ENCODE measurements at places on chromosomes 5 and 9.

- DNase-seq, result peak; percentile 59
Measured at GRCh38 chr9:127877566-127877998, at the start of gene AK1. Gene AK1 (minus strand): TSS chr9:127877675. CDS start chr9:127874617, 3,058 bp downstream.

DNA sequence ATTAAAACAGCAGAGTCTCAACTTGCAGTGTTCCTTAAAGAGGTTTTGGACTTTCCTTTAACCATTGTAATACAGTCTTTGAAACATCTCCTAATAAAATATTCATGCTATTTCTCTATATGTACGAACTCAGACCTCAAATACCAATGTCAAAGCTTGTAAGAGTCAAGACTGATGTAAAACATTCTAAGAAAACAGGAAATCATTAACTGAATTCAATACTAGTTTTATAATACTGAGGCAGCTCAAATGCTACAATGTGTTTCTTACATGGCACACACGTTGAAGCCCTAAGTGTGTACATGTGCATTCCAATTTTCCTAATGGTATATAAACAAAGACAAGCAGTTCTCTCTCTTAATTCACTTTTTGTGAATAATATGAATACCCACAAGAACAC lies 11.6 kb downstream of the PSIP1 start:
- no peak for DNase-seq

DNA sequence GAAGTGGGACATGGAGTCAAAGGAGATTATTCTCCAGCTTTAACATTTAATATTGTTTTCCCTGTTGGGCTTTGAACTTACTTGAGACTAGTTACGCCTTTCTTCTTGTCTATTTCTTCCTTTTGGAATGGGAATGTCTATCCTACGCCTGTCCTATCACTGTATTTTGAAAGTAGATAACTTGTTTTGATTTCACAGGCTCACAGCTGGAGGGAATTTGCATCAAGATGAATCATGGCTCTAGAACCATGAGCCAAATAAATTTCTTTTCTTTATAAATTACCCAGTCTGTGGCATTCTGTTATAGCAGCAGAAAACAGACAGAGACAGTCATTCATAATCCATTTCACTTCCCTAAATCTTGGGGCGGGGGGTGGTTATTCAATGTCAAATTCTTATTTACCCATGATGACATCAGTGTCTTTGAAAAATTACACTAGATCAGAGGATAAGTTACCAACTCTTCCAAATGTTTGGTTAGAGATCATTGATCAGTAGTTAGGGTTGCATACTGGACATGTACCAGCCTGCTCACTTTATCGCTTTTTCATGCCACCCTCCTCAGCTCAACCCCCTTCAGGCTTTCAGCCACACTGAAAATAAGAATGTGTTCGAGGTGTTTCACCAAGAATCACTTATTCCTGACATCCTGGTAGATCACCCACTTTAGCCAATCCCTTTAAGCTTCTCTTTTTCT lies 419.6 kb upstream of the PIK3R1 start:
- DNase-seq, result no peak

GRCh38 chr5:35884191-35884769 lies 27.6 kb downstream of the IL7R start:
- DNase-seq, result no peak

- no peak for DNase-seq
Measured at GRCh38 chr5:158212917-158213316, 354.0 kb upstream of the CLINT1 start.

DNA sequence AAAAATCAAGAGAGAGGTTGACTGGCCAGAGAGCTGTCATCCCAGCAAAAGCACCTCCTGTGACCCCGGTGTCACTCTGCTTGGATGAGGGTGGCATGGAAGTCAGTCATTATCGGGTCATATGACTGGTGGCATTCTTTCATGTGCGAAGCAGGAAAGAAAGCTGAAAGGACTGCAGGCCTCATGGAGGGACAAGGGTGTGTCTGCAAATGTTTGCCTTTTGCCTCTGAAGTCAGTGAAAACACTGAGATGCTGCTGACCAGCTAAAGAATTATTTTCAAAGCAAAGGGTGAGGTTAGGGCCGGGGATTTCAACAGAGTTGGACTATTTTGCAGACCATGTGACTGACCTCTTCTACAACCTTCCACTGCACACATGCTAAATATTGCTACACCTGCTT lies 298.3 kb downstream of the CSNK1G3 start:
- DNase-seq, result no peak

DNA sequence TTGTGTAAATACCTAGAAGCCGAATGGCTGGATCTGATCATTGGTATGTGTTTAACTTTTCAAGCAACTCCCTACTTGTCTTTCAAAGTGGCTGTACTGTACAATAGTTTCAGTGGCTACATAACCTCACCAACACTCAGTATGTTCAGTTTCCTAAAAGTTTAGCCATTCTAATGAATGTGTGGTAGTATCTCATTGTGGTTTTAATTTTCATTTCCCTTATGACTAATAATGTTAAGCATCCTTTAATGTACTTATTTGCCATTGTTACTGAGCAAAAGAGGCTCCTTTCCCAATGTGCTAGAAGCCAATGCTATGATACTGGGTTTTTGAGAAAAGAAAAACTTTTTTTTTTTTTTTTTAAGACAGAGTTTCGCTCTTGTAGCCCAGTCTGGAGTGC lies 27.8 kb upstream of the ALDOB start:
- DNase-seq, result no peak

- peak; percentile 35 for DNase-seq
Measured at GRCh38 chr5:125595095-125595494, 828.1 kb upstream of the GRAMD2B start.

GRCh38 chr5:133113331-133114061 lies 61.7 kb downstream of the HSPA4 start:
- no peak for DNase-seq

GRCh38 chr5:30502277-30502676 lies 691.2 kb upstream of the CDH6 start:
- no peak for DNase-seq

DNA sequence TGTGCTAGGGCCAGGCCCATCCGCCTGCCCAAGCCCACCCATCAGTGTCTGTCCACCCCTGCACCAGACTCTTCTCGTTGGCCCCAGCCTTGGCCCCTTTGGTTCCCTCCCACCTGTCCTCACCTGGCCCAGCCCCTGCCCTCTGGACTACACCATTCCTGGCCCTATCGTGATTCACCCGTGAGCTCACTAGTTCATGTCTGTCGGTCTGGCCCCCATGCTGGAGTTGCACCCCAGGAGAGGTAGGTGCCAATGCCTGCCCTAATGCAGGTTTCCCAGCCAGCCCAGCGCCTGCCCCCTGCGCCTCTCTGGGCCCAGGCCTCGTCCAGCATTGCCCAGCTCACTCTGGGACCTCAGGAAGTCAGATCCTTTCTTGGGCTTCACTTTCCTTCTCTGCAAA lies 115.4 kb upstream of the LMX1B start:
- DNase-seq, result no peak

DNA sequence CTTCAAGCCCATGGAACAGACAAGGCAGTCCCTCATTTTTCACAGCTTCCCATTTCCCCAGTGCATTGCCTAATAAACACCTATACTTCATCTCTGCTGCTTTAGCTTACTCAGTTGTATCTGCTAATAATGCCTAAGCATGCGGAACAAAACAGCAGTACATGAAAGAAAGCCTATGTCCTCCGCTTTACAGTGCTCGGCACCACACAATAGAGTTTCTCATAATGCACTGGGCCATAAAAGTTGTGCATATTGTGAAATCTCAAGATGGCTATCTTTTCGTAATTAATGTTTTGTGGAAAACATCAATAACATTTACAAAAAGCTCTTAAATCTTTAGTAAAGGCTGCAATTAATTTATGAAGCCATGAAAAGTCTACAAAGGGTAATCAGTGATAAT lies 69.3 kb downstream of the DENND1A start:
- DNase-seq, result no peak

DNA sequence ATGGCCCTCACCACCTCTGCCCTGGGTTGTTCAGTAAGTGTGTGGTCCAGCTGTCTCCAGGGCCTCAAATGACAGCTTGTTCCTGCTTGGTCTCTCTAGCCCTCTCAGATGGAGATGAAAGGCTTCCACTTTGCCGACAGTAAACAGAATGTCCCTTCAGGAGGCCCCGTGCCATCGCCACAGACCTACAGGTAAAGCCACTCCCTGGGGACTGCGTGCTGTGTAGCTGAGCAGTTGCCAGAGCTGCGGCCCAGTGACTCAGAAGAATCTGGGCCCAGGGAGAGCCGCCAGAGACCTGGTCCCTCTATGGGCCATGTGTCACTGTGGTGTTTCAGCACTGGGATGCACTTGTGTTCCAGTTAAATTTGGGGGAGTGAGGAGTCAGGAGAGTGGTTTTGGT lies 10.6 kb upstream of the POMT1 start:
- no peak for DNase-seq

GRCh38 chr5:146254223-146254622 lies 50.8 kb downstream of the RBM27 start:
- no peak for DNase-seq

DNA sequence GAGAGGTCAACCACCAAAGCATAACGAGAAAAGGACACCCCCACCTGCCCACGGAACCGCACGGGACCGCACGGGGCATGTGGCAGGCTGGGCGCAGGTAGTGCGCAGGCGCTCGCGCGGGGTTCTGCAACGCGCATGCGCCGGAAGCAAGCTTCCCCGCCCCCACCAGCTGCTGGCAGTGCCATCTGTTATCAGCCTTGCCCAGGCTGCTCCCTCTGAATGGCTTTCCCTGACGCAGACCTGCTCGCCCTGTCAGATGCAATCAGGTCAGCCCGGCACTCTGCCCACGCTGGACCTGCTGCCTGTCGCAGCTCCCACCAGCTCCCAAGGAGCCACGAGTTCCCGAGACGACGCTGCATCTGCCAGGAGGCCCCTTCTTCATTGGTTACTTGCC lies 22.8 kb downstream of the PTCH1 start:
- no peak for DNase-seq

- no peak for DNase-seq
Measured at GRCh38 chr9:36136894-36137391, 410 bp downstream of the GLIPR2 start.

DNA sequence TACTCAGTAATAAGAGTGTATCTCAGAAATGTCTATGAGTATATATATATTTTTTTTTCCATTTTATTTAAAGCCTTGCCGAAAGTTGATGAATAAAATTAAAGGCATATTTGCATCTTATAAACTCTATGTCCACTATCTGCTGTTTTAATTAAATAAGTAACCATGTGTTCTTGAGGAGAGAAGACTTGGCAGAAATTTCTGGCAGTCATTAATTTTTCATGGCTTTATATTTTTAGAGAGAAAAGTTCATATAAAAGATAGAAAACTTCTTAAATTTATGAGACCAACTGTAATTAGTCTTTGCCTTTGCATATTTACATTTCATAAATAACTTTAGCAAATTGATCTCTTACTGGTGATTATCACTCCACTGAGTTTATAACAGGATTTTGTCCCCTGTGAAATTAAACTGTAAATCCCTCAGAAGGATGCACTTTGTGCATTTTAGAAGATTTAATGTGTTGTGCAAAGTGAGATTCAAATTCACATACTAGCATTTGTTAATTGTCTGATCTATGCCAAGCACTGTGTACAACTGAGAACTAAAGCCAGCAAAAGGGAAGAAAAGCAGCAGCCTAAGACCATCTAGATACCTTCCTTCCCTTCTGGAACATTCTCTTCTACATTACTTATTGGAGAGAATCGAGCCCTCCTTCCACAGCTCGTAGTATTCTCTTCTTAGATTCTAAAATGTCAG lies 108.7 kb downstream of the SNCAIP start:
- DNase-seq, result no peak

DNA sequence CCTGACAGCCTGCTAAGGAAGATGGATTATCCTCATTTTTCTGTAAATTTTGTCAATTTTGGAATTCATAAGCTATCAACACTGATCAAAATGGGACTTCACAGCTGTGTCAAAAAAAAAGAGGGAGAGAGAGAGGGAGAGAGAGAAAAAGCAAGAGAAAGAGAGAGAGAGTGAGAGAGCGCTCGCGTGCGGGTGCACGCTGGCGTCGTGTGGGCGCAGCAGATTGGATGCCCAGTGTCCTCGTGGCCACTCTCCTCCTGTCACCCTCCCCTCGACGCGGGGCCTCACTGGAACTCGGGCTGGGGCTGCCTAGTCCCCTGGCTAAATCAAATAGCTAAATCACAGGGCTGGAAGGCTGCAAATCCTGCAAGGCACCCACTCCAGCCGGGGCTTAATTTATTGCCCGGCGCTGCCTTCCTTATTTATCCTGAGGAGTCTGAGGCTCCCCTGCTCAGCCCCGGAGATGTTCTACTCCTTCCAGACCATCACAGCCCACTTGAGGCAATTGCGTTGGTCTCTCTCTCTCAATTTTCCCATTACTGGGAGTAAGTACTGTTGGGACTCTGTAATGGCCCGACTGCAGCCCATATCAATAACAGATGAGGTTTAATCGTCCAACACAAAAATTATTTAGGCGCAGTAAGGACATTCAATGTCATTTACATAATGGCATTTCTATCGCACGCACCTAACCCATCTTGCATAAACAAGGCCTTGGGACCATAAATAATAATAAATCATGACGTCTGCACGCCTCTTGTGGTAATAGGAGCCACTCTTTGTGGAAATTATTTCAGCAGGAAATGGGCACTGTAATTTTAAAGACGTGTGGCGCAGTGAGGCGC lies 94.2 kb downstream of the PAX5 start:
- no peak for DNase-seq

GRCh38 chr5:151092762-151093161 lies 11.9 kb upstream of the TNIP1 start:
- no peak for DNase-seq

- DNase-seq, result no peak
Measured at GRCh38 chr9:6538666-6539071, 106.9 kb downstream of the GLDC start.

DNA sequence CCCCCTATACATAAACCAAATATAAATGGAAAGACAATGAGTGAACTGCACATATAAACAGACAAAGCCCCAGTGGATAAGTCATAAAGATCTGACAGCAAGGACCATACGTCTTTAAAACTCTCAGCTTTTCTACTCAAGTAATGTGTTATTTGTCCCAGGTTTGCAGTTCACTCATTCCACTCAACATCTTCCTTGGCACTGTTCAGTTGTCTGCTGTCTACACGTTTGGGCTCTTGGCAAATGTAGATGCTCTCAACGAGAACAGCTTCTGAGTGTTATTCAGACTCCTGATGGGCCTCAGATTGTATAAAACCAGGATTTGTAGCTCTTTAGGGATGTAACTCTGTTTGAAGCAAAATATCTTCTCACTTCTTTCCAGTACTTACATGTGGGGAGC lies 198.2 kb upstream of the SEMA6A start:
- no peak for DNase-seq

GRCh38 chr5:148992265-148992664 lies 70.6 kb downstream of the SH3TC2 start:
- DNase-seq, result no peak

GRCh38 chr9:13508681-13509080 lies 229.2 kb upstream of the MPDZ start:
- DNase-seq, result no peak

- DNase-seq, result peak; percentile 24
Measured at GRCh38 chr9:113580041-113580953, 116.8 kb downstream of the RGS3 start.

DNA sequence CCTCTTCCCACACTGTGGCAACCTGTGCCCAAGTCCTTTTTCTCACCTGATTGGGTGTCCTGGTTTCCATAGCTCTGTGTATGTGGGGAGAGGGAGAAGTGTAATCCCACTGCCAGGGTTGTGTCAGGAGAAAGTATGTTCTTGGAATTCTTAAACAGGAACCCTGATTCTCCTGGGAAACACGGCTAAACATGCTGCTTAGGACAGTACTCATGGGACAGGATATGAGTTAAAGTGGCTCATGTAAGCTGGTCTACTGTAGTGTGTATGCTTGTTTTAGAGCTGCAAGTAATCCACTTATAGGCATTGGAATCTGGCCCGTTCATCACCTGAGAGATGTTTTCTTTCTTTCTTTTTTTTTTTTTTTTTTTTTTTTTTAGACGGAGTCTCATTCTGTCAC lies 23.9 kb downstream of the ARHGEF28 start:
- no peak for DNase-seq

- DNase-seq, result no peak
Measured at GRCh38 chr5:128966375-128966774, 1.1 kb downstream of the SLC27A6 start.

All from amygdala (tissue), 56 donors.